ENCODE measurements at places on chromosomes 4 and X.
A peak's percentile ranks its signal among the peaks of the same experiment; 100 is the strongest.

DNA sequence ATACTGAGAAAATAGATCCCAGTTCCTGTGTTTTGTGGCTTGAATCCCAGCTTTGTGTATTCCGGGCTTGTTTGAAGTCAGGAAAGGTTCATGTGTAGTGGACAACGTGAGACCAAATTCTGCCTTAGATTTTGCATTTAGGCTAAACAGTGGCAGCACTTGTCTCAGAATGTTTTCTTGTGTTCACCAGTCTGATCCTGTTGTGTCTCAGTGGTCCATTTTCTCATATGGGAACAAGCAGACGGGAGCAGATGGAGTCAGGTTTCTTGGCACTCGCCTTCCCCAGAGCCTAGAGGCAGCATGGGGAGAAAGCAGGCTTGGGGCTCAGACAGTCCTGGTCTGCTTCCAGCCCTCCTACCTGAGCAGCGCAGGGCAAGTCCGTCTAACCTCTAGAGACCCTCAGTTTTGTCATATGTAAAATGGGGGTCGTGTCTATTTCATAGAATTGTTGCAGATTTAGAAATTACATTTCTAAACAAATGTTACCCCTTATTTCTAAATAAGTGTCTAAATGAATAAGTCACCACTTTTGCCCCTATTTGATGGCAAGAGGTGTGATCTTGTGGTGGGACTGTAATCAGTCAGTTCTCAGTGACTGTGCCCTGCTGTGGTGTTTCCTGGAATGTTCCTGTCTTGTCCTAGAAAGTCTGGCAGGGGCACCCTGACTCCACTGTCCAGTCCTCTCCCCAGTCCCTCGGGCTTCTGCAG lies 28.3 kb upstream of the MSANTD1 start:
- no peak for DNase-seq

- DNase-seq, result peak; percentile 36
Measured at GRCh38 chr4:168153596-168154440, 61.5 kb downstream of the ANXA10 start.

- no peak for DNase-seq
Measured at GRCh38 chr4:158316264-158316663, 106.0 kb downstream of the TMEM144 start.

GRCh38 chr4:103996637-103997036 lies 276.9 kb upstream of the TACR3 start:
- DNase-seq, result no peak

DNA sequence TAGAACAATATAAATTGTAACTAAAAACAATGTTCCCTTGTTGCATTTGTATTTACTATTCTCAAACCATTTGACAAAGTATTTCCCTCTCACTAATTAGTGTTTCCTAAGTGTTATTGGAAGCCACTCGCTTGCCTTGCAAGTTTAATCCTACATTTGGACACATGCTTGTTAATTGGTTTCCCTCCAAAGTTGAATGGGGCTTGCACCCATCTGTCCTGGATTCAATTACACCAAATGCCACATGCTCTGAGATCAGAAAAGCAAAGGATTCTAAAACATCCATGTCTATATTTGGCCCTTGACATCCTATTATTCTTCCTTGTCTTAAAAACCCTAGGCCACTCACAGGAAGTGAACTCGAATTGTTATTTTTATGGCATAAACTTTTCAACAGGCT lies 146.6 kb downstream of the AMELX start:
- DNase-seq, result no peak

- DNase-seq, result no peak
Measured at GRCh38 chrX:107450823-107451509, 1.5 kb downstream of the FRMPD3 start.

- no peak for DNase-seq
Measured at GRCh38 chr4:61200187-61200915, at the start of gene ADGRL3. ADGRL3 (plus strand) TSS chr4:61200326.

DNA sequence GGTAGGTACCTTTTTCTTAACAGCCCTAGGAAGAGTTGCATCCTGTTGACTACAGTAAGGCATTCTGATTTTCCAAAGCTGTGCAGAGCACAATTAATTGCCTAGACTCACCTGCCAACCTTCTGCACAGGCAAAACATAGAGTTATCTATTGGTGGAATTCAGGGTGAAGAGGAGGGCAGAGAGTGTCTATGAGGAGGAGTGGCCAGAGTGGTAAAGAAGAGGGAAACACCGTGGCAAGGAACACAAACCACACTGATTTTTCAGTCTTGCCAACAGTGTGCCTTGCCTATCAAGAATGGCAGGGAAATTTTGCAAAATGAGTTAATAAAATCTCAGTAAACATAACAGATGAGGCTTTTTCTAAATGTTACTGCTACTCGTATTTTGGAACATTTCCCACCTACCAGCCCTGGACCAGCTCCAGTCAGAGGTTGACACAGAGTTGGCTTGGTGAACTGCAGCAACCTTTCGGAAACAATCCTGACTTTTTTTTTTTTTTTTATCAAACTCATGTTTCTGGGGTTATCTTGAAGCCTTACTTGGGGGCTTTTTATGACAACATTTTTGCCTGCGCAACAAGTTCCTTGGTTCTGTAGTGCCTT lies 67.9 kb upstream of the CAPN6 start:
- DNase-seq, result no peak
